Ureter (tissue), 1 donor: ENCODE measurements at places on chromosomes 7 and 10. TPM values are rescaled to one million over a fixed set of nuclear protein-coding genes. Genes with fewer than 3 reads are reported as not detected.

The EPDR1 gene
- total RNA-seq, result 20.1 TPM

The TCAF2 gene
- total RNA-seq, result 14.3 TPM

The PAPSS2 gene
- 11.7 TPM for total RNA-seq

The WIPF3 gene
- total RNA-seq, result 2.3 TPM

The CDK14 gene
- total RNA-seq, result 23.5 TPM

The GBX1 gene
- total RNA-seq, result not detected

The CYP3A4 gene
- total RNA-seq, result not detected

DNA sequence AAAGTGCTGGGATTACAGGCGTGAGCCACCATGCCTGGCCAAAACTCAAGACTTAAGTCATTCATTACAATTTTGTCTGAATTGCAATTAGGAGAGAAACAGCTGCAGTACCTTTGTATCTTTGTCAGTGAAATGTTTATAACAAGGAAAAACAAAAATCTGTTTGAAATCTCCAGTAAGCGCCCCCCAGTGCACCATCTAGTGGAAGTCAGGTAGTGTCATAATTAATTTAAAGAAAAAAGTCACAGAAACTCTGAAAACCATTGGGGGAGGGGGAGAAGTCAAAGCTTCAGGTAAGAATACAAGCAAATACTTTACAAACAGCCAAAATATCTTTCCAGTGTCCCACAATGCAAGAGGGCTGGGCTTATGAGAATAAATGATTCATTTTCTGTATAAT, 2.8 kb downstream of the MPP7 start:
- DNase-seq, result no peak

DNA sequence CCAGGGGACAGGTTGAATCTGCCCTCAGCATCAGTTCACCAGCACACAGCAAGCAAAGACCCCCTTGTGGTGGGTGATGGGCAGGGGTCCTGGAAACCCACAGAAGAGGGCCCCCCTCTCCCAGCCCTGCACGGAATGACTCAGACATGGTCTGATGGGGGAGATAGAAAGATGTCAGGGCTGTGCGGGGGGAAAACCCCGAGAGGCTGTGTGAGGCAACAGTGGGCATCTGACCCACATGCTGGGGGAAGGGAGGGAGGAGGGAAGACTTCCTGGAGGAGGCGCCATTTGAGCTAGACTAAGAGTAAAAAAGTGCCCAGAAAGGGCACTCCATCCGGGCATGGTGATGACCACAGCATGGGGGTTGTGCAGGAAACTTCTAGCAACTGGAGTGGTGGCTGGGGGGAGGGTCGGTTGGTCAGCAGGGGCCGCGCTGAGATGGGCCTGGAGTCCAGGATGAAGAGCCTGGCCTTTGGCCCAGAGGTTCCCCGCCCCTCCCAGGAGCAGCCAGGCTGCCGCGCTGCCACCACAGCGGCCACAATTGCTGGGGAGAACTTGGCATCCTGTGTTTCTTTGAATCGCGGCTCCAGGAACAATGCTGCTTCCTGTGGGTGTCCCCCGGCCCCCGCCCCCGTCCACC, 2.5 kb downstream of the LFNG start:
- DNase-seq, result no peak

- no peak for DNase-seq
Measured at GRCh38 chr7:149317496-149317895, 55.5 kb downstream of the ZNF783 start.

GRCh38 chr10:119608316-119609155, 11.8 kb upstream of the TIAL1 start:
- peak; percentile 61 for DNase-seq

DNA sequence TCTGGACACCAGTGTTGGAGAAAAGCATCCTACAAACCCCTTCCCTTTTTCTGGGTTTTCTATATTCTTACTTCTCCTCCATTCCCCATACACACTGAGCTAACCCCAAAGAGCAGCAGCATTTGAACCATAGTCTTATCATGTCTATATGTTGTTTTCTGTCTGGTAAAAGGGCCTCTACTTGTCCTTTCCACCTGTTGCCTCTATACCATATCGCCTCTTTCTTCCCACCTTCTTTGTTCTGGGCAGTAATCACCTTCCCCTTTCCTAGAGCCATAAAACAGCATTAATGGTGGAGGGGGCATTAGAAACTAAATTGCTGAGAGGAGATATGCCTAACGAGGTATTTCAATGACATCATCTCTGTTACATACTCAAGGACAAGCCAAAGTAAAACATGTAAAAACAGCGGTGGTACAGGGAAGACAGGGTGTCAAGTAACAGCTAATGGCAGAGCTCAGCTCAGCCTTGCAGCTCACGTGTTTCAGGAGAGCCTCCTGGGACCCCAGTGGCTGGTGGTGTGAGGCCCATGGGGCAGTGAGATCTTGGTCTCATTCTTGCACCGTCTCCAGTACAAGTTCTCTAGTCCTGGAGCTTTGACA, 20.6 kb downstream of the NPY start:
- DNase-seq, result no peak

GRCh38 chr7:126493801-126494200, 758.9 kb downstream of the GRM8 start:
- no peak for DNase-seq

DNA sequence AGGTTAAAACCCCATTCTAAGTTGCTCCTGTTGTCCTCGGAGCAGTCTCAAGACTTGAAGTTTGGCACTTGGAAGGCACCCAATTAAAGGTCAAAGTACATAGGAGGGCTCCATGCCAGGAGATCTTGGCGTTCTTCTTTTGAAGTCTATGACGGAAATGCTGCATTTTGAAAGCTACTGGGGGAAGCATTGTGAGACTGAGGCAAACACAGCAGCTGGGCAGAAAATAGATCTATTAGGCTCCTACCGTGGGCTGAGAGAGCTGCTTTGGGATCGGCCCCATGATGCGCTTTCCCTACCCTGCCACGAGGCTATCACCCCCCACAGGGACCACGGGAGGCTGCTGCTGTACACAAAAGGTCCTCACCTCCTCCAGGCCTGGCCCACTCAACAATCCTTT, 20.0 kb downstream of the KIAA1549 start:
- DNase-seq, result no peak

DNA sequence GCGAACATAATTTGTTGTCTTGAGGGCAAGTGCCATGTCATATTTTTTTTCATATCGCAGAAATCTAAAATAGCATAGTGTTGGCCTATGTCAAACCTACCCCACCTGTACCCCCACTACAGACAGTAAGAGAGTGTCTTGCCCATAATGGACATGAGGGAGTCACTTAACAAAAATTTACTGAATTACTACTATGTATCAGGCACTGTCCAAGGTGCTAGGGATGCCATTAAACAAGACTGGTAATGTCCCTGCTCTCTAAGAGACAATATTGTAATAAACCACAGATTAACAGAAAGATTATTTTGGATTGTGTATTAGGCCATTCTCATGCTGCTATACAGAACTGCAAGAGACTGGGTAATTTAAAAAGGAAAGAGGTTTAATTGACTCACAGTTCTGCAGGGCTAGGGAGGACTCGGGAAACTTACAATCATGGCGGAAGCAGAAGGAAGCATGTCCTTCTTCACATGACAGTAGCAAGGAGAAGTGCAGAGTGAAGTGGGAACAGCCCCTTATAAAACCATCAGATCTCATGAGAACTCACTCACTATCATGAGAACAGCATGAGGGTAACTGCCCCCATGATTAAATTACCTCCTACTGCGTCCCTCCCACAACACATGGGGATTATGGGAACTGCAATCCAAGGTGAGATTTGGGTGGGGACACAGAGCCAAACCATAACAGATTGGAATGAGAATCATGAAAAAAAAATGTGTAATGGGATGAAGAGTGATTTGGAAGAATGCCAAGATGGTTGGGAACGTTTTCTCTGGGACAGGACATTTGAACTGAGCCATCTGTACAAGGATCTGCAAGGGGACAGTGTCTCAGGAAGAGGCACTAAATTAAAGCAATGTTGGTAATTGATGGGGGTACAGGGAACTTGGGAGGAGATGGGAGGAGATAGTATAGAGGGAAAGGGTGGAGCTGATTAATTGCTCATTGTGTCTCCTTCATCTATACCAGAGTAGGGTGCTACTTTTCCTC, 108.5 kb downstream of the FAM107B start:
- no peak for DNase-seq

- no peak for DNase-seq
Measured at GRCh38 chr7:35781200-35781701, 19.6 kb upstream of the SEPTIN7 start.

DNA sequence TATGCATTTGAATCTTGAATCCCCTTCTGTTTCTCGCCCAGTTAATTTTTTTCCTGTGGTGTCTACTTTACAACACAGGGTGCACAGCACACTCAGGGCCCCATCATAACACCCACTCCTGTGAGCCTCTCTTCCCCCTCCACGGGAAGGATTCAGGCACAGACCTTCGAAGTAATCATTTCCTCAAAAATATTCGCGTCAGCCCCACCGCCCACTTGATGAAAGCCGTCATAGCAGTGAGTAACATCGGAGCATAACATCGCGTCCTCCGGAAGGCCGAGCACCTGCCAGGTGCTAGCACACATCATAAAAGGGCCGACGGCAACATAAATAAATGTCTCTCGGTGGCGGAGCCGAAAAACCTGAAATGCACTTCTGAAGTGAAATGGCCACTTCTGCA, 201.7 kb upstream of the ADARB2 start:
- no peak for DNase-seq

GRCh38 chr7:75938921-75939320, 24.0 kb downstream of the POR start:
- DNase-seq, result no peak

GRCh38 chr7:100384628-100385294, 11.5 kb downstream of the PILRA start:
- no peak for DNase-seq

- DNase-seq, result no peak
Measured at GRCh38 chr7:99579281-99579955, 18.6 kb upstream of the TMEM225B start.

GRCh38 chr7:86201767-86202166, 441.9 kb upstream of the GRM3 start:
- no peak for DNase-seq

- DNase-seq, result peak; percentile 67
Measured at GRCh38 chr10:79483948-79484347, 28.4 kb upstream of the EIF5AL1 start.

DNA sequence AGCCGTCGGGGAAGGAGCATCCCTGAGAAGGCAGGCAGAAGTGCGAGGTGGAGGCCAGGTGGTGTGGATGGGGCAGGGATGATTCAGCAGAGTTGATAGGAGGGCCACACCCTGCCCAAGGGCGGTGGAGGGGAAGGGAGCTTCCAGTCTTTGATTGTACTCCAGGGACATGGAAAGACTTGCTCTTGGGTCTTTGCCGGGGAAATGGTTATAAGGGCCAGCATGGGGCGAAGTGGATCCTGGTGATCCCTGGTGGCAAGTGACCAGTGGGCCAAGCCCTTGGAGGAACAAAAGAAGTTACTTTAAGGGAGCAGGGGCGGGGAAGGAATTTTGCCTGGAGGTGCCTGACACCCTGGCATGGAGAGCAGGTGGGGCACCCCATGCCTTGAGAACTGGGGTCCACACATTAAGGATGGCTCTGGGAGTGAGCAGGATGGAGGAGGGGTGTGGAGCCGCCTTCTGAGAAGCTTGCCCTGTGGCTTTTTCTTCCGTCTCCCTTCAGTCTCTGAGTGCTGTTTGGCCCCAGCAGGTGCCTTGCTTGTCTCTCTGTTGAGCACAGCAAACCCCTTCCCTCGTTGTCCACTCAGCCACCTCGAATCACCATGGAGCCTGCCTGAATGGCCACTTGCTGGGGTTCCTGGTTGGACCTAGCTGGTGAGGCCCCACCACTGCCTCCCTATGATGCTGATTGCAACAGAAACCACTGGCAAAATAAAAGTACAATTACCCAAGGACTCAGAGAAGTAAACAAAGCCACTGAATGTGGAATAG, 83.9 kb downstream of the RAMP3 start:
- no peak for DNase-seq

GRCh38 chr7:1555046-1555812, 776 bp downstream of the TMEM184A start:
- peak; percentile 83 for DNase-seq

DNA sequence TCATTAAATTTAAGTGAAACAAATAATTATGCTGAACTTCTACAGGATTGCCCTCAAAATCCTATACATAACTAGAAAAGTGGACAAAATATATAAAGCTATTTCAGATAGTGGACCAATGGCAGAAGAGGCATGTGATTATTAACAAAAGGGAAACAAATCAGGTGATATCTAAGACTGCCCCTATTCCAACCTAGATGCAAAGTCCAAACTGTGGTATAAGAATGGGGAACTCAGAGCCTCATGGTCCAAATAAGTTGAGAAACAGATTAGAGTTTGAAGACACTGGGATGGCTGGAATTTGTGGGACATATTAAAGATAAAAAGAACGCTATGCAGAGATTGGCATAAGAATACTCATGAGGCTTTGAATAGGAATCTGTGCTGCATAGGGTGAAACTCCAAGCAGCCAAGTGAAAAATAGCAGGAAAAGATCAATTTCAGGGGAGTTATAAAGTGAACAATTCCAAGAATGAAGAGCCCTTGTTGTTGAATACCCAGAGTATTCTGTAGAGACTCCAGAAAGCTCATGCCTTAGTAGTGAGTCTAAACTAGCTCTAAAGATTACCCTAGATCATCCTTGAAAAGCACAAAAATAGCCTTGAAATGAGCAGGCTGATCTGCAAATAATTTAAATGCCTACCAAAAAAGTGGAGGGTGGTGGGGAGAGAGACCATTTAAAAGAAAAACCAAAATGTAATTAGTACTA, 152.4 kb downstream of the IMMP2L start:
- DNase-seq, result no peak

DNA sequence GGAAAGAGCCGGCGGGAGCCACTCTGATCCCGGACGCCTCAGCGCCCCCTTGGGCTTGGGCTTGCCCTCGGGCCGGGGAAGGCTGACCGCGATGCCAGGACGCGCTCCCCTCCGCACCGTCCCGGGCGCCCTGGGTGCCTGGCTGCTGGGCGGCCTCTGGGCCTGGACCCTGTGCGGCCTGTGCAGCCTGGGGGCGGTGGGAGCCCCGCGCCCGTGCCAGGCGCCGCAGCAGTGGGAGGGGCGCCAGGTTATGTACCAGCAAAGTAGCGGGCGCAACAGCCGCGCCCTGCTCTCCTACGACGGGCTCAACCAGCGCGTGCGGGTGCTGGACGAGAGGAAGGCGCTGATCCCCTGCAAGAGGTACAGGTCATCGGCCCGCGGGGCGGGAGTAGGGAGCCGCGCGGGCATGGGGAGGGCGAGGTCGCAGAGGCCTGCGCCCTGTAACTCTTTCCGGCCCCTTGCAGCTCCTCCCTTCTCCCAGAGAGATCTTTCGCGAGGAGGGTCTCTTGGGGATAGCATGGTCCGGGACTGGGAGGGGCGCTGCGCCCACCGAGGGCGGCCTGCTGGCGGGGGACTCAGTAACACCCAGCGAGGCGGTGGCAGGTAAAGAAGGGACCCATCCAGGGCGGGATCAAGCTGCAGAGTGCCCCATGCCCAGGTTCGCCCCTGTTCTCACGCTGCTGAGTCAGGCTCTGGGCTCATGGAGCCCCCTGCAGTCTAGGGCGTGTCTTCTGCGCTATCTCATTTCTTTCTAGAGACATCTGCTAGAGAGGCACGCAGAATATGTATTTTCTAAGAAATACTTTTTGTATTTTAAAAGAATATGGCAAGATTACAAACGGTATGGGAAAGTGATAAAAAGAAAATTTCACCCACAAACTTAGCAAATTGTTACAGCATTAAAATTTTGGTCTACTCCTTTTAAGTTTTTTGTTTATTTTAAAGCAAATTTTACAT, 687 bp downstream of the EPDR1 start:
- DNase-seq, result peak; percentile 48

GRCh38 chr7:6419310-6419773, 28.4 kb downstream of the DAGLB start:
- no peak for DNase-seq
